Large intestine (tissue), 12 donors: ENCODE measurements at places on chromosomes 13 and 19.
A peak's percentile ranks its signal among the peaks of the same experiment; 100 is the strongest.

DNA sequence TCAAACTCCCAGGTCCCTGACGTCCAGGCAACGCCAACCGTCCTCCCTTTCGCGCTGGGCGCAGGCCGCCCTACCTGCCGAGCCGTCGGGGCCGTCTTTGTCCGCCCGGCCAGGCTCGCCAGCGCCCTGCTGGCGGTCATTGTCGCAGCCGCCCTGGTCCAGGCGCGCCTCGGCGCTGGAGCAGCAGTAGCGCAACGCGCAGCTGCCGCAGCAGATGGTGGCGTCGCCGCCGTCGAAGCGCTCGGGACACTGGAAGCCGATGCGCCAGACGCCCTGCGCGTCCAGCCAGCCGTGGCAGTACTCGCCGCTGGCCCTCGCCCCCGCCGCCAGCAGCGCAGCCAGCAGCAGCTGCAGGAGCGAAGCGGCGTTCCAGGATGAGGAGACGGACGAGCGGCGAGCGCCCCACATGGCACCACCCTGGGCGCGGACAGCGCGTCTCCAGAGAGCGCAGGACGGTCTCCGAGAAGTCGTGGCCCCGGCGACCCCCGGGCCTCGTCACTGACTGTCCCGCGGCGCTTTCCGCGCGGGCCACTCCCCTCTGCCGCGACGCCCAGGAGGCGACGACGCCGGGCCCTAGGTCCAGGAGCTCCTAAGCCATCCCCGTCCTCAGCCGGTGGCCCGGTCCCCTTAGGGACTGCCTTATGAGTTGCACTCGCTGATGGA, 1.1 kb downstream of the SHISA2 start:
- no peak for DNase-seq

- no peak for DNase-seq
These were observed 15.9 kb upstream of the RANBP3 start for GRCh38 chr19:5993648-5994358.

DNA sequence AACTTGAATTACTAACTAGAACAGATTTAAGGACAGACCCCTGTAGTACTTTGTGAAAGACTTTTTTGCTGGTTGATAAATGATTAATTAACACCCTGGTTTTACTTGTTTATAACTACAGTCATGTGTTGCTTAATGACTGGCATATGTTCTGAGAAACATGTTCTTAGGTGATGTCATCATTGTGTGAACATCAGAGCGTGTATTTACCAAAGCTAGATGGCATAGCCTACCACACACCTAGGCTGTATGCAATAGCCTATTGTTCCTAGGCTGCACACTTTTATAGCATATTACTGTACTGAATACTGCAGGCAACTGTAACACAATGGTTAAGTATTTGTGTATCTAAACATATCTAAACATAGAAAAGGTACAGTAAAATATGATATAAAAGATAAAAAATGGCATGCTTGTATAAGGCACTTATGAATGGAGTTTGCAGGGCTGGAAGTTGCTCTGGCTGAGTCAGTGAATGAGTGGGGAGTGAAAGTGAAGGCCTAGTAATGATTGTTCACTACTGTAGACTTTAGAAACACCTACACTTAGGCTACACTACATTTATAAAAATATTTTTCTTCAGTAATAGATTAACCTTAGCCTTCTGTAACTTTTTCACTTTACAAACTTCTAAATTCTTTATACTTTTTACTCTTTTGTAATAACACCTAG, 260.3 kb downstream of the KCNRG start:
- DNase-seq: peak; percentile 28

GRCh38 chr13:94921181-94921580, 208.8 kb upstream of the SOX21 start:
- DNase-seq: no peak

GRCh38 chr13:48393698-48394085, 19.2 kb downstream of the LPAR6 start:
- DNase-seq: no peak
